ENCODE measurements at places on chromosomes 3 and 15. TPM values are rescaled to one million over a fixed set of nuclear protein-coding genes. Genes with fewer than 3 reads are reported as not detected.

ZNF774 gene
- polyA plus RNA-seq = 1.1 TPM

GRCh38 chr3:13766128-13766527 lies 113.7 kb downstream of the WNT7A start:
- DNase-seq = no peak

GRCh38 chr15:36590838-36591237 lies 11.4 kb downstream of the CDIN1 start:
- DNase-seq = no peak

DNA sequence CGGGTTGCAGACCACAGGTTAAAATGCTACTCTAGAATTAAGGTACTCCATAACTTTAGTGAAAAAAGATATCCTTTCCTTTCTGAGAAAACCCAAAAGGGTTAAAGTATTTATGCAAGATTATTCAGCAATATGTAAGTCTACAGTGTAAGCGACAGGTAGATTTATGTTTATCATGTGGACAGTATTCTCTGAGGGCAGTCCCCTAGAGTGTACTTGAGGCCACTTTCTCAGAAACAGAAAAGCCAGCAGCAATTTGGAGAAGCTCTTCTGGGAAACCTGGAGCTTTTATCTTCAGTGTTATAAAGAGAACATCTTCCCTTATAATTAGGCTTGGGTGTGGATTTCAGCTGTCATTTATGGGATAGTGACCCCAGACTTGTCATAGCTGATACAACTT lies 8.9 kb downstream of the ST3GAL6 start:
- no peak for DNase-seq

DNA sequence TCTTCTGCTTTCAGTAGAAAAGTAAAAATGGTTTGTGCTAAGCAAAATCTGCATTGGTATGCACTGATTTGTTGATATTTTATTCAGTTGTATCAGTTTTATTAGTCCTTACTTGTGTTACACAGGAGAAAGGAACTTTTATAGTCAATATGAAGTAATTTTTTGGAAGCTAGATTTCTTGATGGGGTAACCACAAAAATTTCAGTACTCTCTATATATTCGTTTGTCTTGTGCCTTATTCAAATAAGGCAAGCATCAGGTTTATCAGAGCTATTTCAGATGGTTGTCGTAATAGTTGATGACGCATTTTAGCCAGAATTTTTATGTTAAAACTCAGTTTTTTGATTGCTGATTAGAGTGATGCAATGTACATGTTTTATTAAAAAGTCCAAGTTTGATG lies 50.7 kb upstream of the NIPA1 start:
- DNase-seq = no peak

SLITRK3 gene
- 0.66 TPM for polyA plus RNA-seq

TMCO5A gene
- not detected for polyA plus RNA-seq

MKRN2OS gene
- 0.33 TPM for polyA plus RNA-seq

DNA sequence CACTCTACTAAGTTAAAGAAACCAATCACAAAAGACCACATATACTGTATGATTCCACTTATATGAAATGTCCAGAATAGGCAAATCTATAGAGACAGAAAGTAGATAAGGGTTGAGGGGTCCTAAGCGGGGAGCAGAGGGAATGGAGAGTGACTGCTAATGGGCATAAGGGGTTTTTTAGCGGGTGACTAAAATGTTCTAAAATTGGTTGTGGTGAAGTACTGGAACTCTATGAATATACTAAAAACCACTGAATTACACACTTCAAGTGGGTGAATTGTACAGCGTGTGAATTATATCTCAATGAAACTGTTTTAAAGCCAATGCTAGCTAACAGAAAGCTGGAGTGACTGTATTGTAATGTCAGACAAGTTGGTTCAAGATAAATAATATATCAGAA lies 33.3 kb downstream of the KPNA1 start:
- DNase-seq = no peak

GRCh38 chr3:73569246-73569760 lies 55.4 kb downstream of the PDZRN3 start:
- no peak for DNase-seq

LAMB2 gene
- 366 TPM for polyA plus RNA-seq

DNA sequence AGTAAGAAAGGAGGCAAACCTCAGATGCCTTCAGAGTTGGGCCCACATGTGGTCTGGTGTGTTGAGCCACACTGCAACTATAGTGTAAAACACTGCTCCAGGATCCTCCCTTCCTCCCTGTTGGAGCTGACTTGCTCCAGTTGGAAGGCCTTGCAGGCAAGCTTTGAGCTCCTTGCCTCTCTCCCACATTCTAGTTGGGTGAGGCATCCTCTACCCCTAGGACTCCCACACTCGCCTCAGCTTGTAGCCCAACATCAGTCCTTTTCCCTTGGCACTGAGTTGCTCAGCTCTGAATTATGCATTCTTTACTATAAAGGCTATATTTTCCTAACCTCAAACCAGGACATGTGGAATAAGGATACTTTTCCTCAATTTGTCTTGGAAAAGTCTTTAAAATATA lies 143.9 kb downstream of the NECTIN3 start:
- no peak for DNase-seq

DNA sequence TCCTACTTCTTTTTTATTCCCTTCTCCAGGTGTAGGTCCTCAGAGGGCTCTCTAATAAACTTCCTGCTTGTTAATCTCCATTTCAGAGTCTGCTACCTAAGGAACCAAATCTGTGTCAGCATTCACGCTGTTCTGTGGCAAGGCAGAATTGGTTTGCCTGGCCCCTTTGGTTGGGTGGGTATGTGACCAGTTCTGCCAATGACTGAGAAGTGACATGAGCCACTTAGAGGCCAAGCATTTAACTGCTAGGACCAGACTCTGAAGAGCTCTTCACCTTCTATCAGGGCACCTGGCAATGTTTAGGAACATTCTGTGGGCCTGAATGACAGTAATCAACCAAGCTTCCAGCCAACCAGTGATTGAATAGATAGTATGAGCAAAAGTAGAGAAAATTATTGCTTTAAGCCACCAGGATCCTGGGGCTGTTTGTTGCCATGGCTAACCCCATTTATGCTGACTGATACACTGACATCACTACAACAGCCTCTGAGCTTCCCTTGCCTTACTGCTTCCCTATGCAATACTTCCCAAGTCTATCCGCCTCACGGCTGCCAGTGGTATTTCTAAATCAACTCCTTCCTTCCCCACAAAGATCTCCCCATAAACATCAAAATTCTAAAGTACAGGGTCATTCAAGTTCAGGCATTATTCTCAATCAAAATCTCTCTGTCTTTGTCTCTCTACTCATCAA lies 7.6 kb downstream of the FRMD4B start:
- no peak for DNase-seq

CHAC1 gene
- polyA plus RNA-seq = 1.8 TPM

GUCA1C gene
- polyA plus RNA-seq = 0.28 TPM

- no peak for DNase-seq
Observed at GRCh38 chr15:62925875-62926274, 116.7 kb upstream of the TPM1 start.

DNA sequence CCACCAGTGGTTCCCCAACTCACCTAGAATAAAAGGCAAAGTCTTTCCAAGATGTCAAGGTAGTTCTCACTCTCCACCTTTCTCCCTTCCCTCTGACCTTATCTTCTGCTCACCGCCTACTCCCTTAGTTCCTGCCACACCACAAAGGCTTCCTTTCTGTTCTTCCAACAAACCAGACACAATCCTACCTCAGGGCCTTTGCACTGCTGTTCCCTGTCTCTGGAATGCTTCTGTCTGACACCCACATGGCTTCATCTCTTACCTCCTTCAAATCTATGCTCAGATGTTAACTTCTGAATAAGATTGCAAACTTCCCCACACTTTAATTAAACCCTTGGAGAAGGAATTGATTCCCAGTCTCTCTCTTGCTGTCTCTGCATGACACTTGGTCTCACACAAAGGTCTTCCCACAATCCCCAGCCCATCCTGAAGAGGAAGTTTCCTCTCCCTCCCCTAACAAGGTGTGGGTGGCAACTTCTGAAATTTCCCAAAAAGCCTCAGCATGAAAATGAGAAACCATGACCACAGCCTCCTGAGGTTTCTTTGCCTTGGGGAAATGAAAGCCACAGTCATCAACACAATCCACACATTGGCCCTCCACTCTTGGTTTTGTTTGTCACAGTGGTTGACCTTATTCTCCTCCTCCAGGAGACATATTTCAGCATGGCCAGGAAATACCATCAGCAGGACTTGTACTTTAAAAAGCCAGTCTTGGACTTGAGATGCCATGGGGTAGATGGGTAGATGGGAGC lies 3.0 kb upstream of the RYK start:
- no peak for DNase-seq

DNA sequence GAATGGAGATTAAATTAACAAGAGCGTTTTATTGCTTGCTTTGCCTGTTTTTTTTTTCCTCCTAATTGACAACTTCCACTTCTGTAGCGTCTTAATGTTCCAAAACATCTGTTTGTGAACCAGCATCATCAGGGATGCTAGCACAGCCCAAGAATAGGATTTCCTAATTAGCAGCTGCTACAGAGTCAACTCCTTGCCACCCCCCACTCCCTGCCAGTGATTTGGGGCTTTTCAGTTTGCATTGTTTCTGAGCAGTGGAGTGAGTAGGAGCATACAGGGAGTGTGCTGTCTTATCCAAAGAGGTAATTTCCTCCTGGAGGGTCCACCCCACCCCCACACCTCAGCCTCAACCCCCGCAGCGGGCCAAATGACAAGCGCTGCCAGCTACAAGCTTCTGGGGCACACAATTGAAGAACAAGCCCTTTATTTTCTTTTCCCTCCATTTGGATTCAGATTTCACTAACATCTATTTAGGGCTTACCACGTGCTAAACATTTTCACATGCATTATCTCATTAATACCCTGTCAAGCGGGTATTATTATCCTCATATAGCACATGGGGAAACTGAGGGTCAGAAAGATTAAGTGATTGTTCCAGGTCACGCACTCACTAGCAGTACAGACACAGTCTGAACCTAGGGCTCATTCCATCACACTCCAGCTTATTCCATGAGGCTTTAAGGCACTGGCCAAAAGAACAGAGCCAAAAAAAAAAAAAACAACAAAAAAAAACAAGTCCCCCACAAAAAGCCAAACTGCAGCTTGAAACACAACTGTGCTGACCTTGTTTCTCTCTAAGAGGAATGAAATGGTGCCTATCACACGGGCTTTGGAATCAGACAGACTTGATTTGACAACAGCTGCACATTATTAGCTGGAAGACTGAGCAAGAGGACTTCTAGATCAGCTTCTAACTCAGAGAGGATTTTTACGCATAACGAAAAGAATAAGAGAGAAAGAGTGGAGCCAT lies 16.4 kb downstream of the HEG1 start:
- no peak for DNase-seq

DNA sequence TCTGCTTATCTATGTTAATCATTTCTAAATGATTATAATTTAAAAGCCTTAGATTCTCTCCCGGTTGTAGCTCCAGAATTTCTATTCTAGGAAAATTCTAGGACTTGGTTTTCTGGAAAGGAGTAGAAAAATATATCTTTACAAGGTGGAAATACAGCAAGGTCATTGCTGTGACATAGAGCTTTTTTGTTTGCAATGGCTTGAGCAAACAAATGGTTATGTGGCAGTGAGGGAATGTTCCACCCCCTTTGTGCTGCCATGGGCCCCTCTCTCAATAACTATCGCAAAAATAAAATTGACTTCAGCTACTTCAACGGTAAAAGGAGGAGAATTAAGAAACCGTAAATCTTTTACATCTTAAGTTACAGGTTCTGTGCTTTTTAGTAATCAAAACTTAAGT lies 517.1 kb downstream of the EPHA3 start:
- no peak for DNase-seq

DNA sequence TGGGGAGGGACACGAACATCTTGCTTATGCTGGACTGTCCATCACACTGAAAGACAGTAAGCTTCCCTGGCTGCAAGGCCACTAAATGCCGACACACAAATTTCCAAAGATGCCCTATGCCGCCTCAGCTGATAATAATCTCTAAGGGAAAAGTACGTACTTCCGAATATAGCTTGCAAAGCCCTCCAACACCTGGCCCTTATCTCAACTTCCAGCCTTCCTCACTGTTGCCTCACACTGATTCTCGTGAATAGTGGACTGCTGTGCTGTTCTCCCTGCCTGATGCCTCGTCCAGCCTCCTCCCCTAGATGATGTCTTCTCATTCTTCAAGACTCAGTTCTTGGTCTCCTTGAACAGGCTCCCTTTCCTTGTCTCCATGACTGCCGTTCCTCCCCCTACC lies 72.3 kb downstream of the CD47 start:
- no peak for DNase-seq

DNA sequence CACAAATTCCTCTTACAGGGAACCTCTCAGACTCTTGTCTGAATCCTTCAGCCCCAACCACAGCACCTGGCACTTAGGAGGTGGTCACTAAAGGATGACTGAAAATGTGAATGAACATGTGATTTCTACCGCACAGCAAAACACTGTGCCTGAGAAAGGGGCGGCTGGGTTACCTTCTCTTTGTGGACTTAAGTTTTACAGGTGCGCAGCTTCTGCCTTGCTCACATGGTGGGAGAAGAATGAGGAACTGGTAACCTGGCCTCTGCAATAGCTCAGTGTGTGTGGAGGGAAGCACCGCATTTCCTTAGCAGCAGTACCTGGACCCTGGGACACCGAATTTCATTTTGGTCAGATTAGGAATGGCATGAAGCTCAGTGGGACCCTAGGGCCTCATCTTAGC lies 9.8 kb upstream of the ETV5 start:
- no peak for DNase-seq

IGF1R gene
- 11.5 TPM for polyA plus RNA-seq

AMT gene
- 9.7 TPM for polyA plus RNA-seq

SPTBN5 gene
- polyA plus RNA-seq = 2.0 TPM

MTFMT gene
- polyA plus RNA-seq = 13.1 TPM

DNA sequence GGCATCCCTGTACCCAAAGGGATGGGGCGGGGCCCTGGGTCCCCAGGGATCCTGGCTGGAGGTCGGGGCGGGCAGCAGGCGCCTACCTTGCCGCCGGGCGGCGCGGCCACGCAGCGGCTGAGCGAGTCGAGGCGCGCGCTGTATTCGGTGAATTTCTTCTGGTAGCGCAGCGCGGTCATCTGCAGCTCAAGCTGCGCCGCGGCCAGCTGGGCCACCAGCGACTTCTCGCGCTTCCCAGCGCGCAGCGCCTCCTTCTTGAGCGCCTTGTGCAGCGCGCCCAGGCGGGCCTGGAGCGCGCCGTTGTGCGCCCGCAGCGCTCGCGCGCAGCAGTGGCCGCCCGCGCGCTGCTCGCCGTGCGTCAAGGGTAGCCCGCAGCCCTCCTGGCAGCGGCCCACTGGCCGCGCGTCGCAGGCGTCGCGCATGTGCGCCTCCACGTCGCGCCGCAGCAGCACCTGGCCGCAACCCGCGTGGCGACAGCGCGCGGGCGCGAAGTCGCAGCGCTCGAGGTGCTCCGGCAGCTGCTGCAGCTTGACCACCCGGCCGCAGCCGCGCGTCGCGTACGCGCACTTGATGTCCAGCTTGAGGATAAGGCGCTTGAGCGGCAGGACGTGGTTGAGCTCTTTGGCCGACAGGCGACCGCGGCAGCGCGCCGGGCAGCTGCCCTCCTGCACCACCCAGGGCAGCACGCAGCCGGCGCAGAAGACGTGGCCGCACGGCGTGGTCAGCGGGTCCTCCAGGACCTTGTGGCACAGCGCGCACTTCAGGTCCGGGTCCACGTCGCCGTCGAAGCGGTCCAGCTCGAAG lies 522 bp downstream of the PDZRN3 start:
- DNase-seq = no peak

GRCh38 chr15:90367576-90367975 lies 15.5 kb downstream of the ZNF774 start:
- no peak for DNase-seq

GRCh38 chr3:133472889-133473288 lies 73.0 kb downstream of the BFSP2 start:
- DNase-seq = no peak

- DNase-seq = no peak
Observed at GRCh38 chr3:132417695-132418411, 551 bp downstream of the DNAJC13 start.

GRCh38 chr3:170426240-170426797 lies 7.7 kb downstream of the CLDN11 start:
- DNase-seq = no peak
